ENCODE measurements at places on chromosomes 4 and X.

- peaks cover 8% of the 10 kb centered on the region for H3K4me1 ChIP-seq
- H3K27me3 ChIP-seq: no peaks in the 10 kb centered on the region
- H3K4me3 ChIP-seq: no peak overlapping the region
- peaks cover 3% of the 10 kb centered on the region for H3K36me3 ChIP-seq
- no peak for DNase-seq
- H3K27ac ChIP-seq: no peak overlapping the region
Measured at GRCh38 chrX:23844502-23845138, 61.6 kb downstream of the SAT1 start.

GRCh38 chr4:139562067-139562684, 6.2 kb upstream of the SETD7 start:
- H3K27ac ChIP-seq: no peak overlapping the region
- H3K4me1 ChIP-seq: peaks cover 4% of the 10 kb centered on the region
- H3K4me3 ChIP-seq: no peak overlapping the region
- DNase-seq: no peak

- H3K4me1 ChIP-seq: peaks cover 2% of the 10 kb centered on the region
- no peak within 1 kb of the TSS for H3K27ac ChIP-seq
- peaks cover 61% of the 10 kb centered on the region for H3K27me3 ChIP-seq
- H3K4me3 ChIP-seq: peak within 1 kb of the TSS; percentile 77
Measured at GRCh38 chrX:13569479-13570260, at the start of gene EGFL6. TSS of gene EGFL6 (plus strand) at chrX:13569601. CDS start at chrX:13569862, 261 bp downstream.

GRCh38 chrX:39204353-39204752, 403.1 kb downstream of the MID1IP1 start:
- H3K36me3 ChIP-seq: no peaks in the 10 kb centered on the region
- peaks cover 2% of the 10 kb centered on the region for H3K4me1 ChIP-seq
- no peak for DNase-seq
- H3K27me3 ChIP-seq: no peaks in the 10 kb centered on the region
- no peak overlapping the region for H3K27ac ChIP-seq

- H3K36me3 ChIP-seq: no peaks in the 10 kb centered on the region
- no peak for DNase-seq
- no peak overlapping the region for H3K27ac ChIP-seq
- H3K27me3 ChIP-seq: no peaks in the 10 kb centered on the region
Measured at GRCh38 chr4:121728798-121729226, 32.0 kb upstream of the ANXA5 start.

DNA sequence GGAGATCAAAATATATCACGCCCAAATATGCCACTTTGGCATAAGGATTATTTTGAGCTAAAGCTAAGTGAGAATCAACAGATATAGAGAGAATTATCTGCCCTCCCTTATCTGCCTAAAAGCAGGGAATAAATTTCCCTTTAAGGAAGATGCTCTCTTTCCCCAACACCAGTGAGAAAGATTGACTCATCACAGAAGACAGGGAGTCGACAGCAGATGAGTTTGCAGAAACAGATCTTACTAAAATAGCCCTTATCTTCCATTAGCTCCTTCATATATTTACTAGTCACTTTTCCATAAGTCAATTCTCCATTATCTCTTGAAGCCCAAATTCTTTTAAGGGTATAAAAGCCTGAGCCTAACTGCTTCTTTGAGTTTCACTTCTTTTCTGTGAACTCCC, 156.6 kb downstream of the CAMK2D start:
- DNase-seq: no peak
- H3K36me3 ChIP-seq: no peaks in the 10 kb centered on the region
- peaks cover 2% of the 10 kb centered on the region for H3K4me1 ChIP-seq
- no peaks in the 10 kb centered on the region for H3K27me3 ChIP-seq

DNA sequence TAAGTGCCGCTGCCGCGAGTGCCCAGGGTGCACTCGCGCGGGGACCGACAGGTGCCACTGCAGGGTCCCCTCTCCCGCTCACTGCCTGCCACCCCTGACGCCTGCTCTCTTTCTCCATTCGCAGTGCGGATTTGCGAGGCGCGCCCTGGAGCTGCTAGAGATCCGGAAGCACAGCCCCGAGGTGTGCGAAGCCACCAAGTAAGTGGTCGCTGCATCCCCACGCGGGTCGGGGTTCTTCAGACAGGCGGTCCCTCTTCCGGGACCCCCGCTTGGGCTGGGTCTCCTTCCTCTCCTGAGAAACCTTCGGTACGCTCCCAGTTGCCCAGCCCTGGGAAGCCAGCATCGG, 547 bp downstream of the GUCY1A1 start:
- peaks cover 5% of the 10 kb centered on the region for H3K4me1 ChIP-seq
- H3K27me3 ChIP-seq: peaks cover 63% of the 10 kb centered on the region
- peak overlapping the region; percentile 42 for H3K27ac ChIP-seq

DNA sequence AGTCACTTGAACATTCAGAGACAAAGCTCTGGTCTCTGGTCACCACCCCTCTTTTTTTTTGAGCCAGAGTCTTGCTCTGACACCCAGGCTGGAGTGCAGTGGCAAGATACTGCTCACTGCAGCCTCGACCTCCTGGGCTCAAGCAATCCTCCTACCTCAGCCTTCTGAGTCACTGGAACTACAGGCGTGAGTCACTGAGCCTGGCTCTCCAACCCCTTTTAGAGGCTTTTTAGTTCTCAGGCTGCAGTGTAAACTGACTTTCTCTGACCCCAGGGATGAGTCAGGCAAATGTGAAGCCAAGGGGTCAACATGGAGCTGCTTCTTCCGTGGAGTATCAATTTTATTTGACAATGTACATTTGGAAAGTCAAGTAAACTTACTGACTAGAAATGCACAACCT, 229.2 kb downstream of the PTTG2 start:
- H3K27me3 ChIP-seq: peaks cover 39% of the 10 kb centered on the region
- no peaks in the 10 kb centered on the region for H3K4me1 ChIP-seq
- no peak overlapping the region for H3K27ac ChIP-seq
- no peak for DNase-seq
- no peaks in the 10 kb centered on the region for H3K36me3 ChIP-seq
- no peak overlapping the region for H3K4me3 ChIP-seq

GRCh38 chr4:138087066-138087719, 155.0 kb downstream of the SLC7A11 start:
- DNase-seq: no peak
- no peak overlapping the region for H3K27ac ChIP-seq
- no peaks in the 10 kb centered on the region for H3K27me3 ChIP-seq
- H3K36me3 ChIP-seq: no peaks in the 10 kb centered on the region

DNA sequence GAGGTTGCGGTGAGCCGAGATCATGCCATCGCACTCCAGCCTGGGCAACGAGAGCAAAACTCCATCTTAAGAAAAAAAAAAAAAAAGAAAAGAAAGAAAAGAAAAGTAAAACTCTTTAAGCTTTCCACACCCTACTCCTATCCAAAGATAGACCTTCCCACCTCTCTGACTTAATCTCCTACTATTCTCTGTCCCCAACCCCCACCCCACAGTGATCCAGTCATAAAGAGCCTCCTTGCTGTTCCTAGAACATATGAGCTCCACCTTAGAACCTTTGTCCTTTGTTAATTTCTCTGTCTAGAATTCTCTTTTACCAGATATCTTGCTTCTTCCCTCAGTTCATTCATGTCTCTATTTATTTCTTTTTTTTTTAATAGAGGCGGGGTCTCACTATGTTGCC, 30.1 kb upstream of the MSN start:
- DNase-seq: no peak
- no peaks in the 10 kb centered on the region for H3K36me3 ChIP-seq
- H3K27me3 ChIP-seq: no peaks in the 10 kb centered on the region
- no peak overlapping the region for H3K4me3 ChIP-seq
- H3K4me1 ChIP-seq: no peaks in the 10 kb centered on the region

DNA sequence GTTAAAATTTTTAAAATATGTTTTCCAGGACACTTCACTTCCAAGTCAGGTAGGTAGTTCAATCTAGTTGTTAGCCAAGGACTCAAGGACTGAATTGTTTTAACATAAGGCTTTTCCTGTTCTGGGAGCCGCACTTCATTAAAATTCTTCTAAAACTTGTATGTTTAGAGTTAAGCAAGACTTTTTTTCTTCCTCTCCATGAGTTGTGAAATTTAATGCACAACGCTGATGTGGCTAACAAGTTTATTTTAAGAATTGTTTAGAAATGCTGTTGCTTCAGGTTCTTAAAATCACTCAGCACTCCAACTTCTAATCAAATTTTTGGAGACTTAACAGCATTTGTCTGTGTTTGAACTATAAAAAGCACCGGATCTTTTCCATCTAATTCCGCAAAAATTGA, 49.7 kb downstream of the XIAP start:
- H3K27me3 ChIP-seq: no peaks in the 10 kb centered on the region
- no peak overlapping the region for H3K4me3 ChIP-seq
- no peaks in the 10 kb centered on the region for H3K4me1 ChIP-seq
- no peak for DNase-seq
- no peaks in the 10 kb centered on the region for H3K36me3 ChIP-seq
- no peak overlapping the region for H3K27ac ChIP-seq

DNA sequence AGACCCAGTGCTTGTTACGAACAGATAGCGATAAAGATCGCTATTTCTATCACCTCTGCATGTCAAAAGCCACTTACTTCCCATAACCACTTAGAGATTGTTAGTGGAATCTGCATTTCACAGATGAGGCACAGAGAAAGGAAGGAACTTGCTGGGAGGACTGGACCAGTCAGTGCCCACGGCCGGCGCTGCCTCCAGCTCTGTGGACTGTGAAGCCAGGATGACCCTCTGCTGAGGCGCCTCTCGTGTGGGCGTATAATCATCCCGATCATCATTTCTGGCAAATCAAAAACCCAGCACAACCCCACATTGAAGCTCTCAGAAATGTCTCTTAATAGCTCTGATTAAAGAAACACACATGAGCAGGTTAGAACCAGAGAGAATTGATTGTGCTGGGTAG, 61.5 kb upstream of the ADRA2C start:
- no peak overlapping the region for H3K4me3 ChIP-seq
- H3K27me3 ChIP-seq: no peaks in the 10 kb centered on the region
- H3K27ac ChIP-seq: no peak overlapping the region
- H3K36me3 ChIP-seq: no peaks in the 10 kb centered on the region
- peaks cover 41% of the 10 kb centered on the region for H3K4me1 ChIP-seq

GRCh38 chrX:101659601-101660063, at the start of gene ARMCX2:
TSS of gene ARMCX2 (minus strand) at chrX:101659850. CDS start at chrX:101657588, 2,262 bp downstream.
- peak; percentile 21 for DNase-seq
- H3K36me3 ChIP-seq: peaks cover 4% of the 10 kb centered on the region
- H3K27me3 ChIP-seq: no peaks in the 10 kb centered on the region
- no peaks in the 10 kb centered on the region for H3K4me1 ChIP-seq
- peak within 1 kb of the TSS; percentile 89 for H3K4me3 ChIP-seq
- H3K27ac ChIP-seq: peak within 1 kb of the TSS; percentile 70

DNA sequence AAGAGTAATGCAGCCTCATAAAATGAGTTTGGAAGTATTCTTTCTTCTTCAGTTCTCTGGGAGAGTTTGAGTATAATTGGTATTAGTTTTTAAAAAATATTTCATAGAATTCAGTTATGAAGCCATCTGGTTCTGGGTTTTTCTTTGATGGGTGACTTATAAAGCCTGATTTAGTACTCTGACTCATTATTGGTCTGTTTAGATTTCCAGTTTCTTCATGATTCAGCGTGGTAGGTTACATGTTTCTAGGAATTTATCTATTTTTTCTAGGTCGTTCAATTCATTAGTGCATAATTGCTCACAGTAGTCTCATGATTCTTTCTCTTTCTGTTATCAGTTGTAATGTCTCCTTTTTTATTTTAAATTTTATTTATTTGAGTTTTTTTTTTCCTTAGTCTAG, 111.2 kb downstream of the CEP44 start:
- no peaks in the 10 kb centered on the region for H3K4me1 ChIP-seq
- H3K27me3 ChIP-seq: no peaks in the 10 kb centered on the region
- no peak overlapping the region for H3K4me3 ChIP-seq
- DNase-seq: no peak
- no peaks in the 10 kb centered on the region for H3K36me3 ChIP-seq

DNA sequence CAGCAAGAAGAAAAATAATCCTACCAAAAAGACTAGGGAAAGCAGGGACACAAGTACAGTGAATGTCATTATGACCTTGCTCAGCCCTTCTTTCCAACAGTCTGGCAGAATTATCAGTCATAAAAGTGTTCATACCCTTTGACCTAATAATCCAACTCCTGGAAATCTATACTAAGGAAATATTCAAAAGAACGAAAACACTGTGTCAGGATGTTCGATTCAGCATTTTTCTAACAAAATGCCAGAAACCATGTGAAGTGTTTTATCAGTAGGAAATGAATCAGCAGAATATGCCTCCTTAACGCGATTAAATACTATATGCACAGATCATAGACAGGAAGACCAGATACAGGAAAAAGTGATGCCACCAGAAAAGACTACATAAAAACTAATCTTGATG, 16.2 kb upstream of the S100G start:
- H3K4me3 ChIP-seq: no peak overlapping the region
- H3K27me3 ChIP-seq: no peaks in the 10 kb centered on the region
- peaks cover 30% of the 10 kb centered on the region for H3K36me3 ChIP-seq
- no peak for DNase-seq
- H3K4me1 ChIP-seq: peaks cover 7% of the 10 kb centered on the region

DNA sequence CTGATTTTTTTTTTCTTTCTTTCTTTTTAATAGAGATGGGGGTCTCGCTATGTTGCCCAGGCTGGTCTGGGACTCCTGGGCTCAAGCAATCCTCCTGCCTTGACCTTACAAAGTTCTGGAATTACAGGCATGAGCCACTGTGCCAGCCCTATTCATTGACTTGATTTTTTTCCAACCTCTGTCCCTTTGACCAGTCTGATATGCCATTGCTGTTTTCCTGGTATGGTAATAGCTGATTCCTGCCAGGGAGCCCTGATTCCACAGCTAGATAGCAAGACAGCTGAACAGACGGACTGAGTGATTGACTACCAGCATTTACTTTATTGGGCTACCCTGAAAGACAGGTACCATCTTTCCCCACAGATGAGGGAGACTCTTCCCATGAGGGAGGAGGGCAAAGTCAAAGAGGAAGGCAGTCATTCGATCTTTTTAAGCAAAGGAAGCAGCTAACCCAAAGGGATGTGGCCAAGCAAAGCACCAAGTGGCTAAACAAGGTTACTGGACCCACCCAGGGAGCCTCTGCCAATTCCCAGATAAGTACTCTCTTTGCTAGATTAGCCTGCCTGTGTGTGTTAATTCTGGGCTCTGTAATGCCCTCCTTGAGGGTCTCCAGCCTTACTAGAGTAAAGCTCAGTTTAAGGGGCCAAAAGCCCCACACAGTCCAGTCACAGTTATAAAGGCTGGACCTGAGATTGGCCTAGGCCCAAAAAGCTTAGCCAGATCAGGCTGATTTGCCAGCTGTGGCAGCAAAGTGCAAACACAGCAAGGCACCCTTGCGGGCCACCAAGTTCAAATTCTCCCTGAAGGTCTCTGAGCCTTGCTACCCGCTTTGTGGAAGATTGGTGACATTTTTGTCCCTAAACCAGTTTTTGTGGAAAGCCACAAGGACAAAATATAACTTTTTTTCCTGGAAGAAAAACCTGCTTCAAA, 192.4 kb upstream of the GPC4 start:
- H3K4me3 ChIP-seq: no peak overlapping the region
- no peak overlapping the region for H3K27ac ChIP-seq
- DNase-seq: no peak
- H3K27me3 ChIP-seq: peaks cover 7% of the 10 kb centered on the region
- no peaks in the 10 kb centered on the region for H3K36me3 ChIP-seq
- H3K4me1 ChIP-seq: no peaks in the 10 kb centered on the region

All from neuronal stem cell (in vitro differentiated cells).